ENCODE measurements at places on chromosomes 5 and 9. TPM values are rescaled to one million over a fixed set of nuclear protein-coding genes. Genes with fewer than 3 reads are reported as not detected.

Gene RUSC2
- 24.2 TPM for total RNA-seq

DNA sequence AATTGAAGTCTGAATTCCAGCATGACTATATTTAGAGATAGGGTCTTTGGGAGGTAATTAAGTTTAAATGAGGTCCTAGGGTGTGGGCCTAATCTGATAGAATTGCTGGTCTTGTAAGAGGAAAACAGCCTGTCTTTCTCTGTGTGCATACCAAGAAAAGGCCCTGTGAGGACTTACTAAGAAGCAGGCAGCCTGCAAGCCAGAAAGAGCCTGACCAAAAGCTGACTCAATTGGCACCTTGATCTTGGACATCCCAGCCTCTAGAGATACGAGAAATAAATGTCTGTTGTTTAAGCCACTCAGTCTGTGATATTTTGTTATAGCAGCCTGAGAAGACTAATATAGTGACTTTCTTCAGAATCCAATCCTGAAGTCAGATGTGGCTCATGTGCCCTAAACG, 14.6 kb downstream of the ARL14EPL start:
- DNase-seq = no peak

DNA sequence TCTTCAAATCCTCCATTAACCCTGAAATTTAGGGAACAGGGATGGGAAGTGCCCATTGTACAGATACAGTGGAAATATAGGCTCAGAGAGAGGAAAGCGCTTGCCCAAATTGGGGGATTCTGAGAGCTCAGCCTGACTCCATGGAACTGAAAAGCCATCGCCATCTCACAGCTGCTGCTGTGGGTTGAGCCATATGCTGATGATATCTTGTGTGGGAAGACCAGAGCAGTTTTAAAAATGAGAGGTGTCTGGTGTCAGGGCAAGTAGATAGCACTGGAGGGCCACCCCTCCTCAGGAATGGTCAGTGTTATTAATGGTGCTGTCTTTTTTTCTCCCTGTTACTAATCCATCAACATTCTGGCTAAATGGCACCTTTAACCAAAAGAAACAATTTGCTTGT, 50.9 kb upstream of the C5orf58 start:
- DNase-seq = no peak

Gene MARCHF11
- not detected for total RNA-seq

DNA sequence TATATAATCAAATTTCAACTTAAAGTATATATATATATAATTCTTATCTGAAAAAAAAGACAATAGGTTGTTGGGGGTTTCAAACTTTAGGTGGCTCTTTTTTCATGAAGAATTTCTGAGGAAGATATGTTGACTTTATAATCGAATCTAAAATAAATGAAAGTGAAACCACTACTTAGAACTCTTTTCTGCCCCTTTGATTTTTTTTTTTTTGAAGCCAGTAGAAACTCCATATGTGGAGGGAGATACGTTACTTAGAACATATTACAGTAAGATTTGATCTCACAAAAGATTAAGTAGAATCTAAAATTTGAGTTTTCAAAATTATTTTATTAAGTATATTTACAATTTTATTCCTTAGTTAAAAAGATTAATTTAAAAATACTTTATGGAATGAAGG, 96.9 kb downstream of the ATG10 start:
- DNase-seq = peak; percentile 8

DNA sequence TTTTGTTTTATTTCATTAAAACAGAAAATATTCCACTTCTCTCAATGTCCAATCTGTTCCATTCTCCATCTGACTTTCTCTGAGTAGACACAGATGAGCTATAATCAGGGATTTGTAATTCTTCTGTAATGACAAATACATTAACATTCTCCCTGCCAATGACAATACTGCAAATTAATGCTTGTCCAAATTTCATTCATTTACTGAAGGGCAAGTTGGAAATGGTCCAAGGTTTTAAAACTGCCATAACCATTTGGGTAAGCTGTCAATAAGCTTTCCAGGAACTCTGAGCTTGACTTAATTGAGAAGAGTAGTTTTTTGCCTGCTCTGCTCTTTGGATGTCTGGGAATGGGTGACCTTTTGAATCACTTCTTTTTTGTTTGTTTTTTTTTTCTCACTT, 253.5 kb downstream of the DMRTA1 start:
- no peak for DNase-seq

DNA sequence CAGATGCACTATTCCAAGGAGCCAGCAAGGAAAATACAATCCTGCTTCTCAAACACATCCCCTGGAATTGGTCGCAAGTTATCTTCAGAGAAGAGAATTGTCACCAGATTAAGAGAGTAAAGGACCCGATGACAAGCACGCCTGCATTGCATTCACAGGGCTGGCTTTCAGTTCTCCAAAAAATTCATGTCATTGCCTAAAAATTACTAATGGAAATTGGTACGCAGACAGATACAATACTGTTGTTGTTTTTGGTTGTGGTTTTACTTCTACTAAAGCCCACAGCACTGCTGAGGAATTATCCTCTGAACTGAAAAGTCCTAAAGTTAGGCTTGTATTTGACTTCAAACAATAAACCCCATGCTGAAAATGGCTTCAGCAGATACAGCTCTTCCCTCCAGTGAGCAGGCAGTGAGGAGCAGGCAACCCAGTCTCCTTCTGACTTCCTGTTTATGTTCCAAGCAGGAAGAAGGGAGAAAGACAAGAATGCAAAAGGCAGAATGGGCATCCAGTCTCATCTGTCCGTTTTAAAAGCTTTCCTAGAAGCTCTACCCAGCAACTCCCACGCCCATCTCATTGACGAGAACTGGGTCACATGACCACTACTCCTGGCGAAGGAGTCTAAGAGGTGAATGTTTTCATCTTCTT, 80.6 kb upstream of the ZNF366 start:
- DNase-seq = no peak

DNA sequence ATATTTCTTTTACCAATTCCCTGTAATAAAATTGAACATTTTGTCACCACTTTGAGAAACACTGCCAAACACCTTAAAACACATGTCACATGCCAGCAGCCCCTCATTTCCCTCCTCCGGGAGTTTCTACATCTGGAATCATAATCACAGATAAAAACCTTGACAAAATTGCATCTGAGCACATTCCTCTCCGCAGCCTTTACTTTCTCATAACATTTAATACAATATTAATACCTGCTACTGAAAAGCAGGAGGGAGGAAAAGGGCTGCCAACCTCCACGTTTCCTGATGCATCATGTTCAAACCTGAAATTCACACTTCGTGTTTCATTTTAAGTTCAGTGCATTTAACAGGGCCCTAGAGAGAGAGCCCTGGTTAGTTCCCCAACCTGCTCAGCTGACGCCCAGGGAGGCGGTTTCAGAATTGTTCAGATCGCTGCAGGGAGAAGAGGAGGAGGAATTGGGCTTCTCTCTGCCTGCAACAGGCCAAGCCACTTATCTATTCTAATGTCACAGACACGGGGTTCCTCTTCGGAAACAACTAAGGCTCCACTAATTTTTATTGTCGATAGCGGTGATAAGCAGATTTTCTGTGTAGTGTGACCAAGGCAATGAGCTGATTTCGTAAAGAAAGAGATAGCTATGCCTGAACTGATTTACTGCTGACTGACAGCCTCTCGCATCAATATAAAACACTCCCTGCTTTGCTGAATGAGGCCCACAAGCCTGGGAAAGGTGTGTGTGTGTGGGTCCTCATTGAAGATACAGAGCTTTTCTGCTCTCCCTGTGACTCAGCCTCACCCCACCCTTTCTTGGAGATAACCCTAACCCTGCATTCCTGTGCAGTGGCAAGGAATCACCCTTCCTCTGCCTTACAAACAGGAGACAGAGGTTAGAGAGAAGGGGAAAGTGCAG, 4.9 kb upstream of the LHX2 start:
- DNase-seq = no peak

DNA sequence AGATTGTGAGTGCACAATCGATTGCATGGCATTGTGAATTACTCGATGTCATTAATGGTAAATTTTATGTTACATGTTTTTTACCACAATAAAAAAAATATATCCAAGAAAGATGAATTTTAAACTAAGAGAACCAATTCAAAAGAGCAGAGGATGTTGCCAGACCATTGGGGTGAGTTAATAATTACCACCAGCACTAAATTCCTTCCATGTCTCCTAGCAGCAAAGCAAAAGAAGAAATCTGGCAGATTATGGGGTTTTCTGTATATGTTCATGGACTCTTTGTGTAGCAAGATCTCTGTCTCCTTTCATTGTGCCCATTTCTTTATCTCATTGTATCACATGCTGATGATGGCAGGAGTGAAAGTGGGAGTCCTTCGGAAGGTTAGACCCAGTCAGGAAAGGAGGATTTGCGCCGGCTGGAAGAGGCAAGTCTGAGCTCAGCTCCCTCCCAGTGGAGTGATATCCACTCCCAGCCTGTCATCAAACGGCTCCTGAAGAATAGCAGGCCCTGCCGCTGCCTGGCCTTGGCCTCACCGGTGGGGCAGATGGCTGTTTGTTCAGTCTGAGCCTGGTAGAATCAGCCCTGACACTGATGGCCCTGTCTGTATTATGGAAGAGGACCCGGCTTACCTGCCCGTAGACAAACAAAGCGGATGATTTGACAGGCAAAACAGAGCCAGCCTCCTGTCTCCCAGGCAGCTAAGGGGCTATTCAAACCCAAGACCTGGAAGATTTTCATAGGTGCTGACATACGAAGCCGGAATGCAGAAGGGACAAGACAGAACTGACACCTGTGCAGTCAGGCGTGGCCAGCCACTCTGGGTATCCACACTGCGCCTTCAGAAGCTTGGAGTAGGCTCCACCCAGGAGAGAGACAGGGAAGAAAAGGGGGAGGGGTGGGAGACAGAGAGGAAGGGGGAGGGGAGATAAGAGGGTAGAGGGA, 21.9 kb upstream of the FOXE1 start:
- DNase-seq = no peak

- no peak for DNase-seq
Observed at GRCh38 chr5:150500905-150501304, 7.0 kb upstream of the NDST1 start.

DNA sequence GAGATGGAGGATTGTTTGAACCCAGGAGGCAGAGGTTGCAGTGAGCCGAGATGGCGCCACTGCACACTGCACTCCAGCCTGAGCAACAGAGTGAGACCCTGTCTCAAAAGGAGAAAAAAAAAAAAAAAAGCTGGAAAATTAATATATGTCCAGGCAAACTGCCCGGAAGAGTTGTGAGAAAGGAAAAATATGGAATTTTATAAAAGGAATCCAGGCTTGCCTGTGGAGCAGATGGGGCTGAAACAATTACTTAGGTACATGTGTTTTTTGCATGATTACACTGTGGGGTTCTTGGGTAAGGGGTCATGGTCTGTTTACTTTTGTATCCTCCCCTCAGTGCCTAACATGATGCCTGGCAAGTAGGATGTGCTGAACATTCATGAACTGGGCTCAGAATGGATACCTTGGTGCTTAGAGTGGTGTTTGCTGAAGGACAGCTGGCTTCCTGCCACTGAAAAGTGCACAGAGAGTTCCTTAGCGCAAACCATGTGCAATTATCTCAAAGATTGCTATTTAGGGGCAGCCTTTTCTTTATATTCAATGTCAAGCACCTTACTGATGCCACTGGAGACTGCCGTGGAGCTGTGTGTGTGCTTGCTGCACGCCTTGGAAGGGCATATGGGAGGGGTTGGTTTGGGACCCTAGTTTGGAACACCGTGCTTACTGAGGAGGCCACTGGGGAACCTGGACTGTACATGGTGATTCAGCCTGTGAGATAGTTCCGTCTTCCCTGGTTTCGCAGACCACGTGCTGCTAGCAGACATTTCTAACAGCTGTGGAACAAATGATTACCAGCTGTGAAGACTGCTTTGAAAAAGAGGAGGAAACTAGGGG, 78.4 kb downstream of the MAP1B start:
- DNase-seq = no peak

Gene BTNL3
- not detected for total RNA-seq

DNA sequence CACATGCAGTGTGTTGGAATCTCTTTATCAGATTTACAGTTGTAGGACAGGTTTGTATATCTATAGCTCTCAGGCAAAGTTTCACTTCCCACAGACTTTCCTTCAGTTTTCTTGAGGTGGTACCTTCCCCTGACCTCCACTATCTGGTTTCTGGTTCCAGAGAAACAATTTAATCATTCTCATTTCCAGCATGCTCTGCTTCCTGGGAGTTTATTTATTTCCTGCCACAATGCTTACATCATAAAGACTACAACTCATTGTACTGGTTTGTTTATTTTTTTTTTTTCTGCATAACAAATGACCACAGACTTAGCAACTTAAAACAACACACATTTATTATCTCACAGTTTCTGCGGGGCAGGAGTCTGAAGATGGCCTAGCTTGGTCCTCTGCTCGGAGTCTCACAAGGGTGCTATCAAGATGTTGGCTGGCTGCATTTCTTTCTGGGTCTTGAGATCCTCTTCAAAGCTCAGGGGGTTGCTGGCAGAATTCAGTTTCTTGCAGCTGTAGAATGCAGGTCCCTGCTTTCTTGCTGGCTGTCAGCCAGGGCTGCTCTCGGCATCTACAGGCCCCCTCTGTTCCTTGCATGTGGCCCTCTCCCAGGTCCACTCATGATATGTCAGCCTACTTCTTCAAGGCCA, 247.7 kb downstream of the ENC1 start:
- DNase-seq = peak; percentile 41

DNA sequence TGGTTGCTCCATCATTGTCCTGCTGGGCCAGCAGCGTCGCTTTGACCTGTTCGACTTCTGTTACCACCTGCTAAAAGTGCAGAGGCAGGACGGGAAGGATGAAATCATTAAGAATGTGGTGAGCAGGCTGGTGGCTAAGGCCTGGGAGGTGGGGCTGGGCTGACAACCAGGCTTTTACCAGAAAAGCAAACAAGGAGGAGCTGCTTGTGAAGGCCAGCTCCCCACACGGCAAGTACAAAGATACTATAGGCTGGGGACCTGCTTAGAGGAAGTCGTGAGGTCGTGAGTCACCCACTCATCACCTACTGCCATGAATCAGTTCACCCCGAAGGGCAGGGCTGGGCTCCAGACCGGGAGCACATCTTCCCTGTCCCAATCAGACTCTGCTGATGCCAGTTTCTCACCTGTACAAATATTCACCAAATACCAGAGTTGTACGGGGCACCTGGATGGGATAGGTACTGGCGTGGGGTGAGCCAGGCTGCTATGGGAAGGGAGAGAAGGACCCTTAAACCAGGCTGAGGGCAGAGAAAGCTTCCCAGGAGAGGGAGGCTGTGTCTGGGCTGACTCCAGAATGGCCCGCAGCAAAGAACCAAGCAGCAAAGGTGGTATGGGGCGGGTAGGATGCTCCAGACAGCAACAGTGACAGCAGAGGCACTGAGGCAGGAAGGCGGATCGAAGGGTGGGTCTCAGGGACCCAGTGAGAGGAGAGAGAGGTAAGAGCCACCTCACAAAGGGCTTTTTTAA, 69.3 kb upstream of the NIPAL4 start:
- DNase-seq = peak; percentile 58

Gene CDH6
- total RNA-seq = 3.9 TPM

DNA sequence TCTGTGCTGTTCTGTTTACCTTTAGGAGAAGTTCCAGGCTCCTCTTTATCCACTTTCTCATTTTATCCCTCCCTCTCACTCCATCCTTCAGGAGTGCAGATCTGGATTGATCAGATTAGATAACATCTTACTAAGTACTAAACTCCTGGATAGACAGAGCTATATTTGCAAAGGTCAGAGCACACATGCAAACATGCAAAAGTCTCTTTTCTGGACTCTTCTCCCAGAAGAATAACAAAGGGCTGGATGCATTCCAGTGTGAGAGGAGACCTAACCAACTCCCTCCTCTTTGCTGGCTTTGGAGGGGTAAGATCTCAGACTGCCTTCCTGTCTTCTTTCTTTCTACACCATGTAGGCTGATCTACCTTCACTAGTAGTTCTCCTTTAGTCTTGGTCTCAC, 21.4 kb downstream of the GARNL3 start:
- no peak for DNase-seq
